Fibroblast of the aortic adventitia (primary cell): ENCODE measurements at places on chromosomes 1 and 21. TPM values are rescaled to one million over a fixed set of nuclear protein-coding genes. Genes with fewer than 3 reads are reported as not detected.

Gene CFAP107
- total RNA-seq, result not detected in 2 replicates

Gene OR2W3
- not detected in 2 replicates for total RNA-seq

Gene ESRRG
- total RNA-seq, result 0.18 TPM in 1 of 2 replicates, not detected in the other

Gene YTHDF2
- 36.9 and 64.2 TPM in 2 replicates for total RNA-seq

Gene G0S2
- 23.0 and 146 TPM in 2 replicates for total RNA-seq

Gene EVA1B
- 167 and 366 TPM in 2 replicates for total RNA-seq

Gene FCRL6
- not detected in 2 replicates for total RNA-seq

Gene ERICH3
- total RNA-seq, result not detected in 2 replicates

Gene FAM43B
- 0.90 TPM in 1 of 2 replicates, not detected in the other for total RNA-seq

DNA sequence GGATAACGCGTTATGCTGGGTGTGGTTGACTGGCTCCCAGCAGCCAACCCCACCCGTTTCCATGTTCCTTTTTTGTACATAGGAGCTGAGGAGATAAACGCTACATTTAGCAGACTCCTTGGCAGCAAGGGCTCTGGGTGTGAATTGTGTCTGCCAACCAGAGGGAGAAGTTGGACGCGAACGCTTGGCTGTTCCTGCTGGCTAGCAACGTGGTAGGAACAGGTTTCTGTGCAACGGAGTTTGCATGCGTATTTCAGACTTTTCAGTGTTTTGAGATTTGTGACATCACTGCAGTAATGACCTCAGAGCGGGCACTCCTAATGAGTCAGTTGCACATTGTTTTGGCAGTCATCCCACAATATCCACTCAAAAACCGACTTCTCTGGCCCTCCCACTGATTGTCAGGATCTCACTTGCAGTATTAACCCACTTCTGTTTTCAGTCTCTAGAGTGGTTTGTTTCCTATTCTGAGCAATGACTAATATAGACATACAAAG is 98.7 kb upstream of the RGS1 start:
- DNase-seq, result peak; percentile 97

DNA sequence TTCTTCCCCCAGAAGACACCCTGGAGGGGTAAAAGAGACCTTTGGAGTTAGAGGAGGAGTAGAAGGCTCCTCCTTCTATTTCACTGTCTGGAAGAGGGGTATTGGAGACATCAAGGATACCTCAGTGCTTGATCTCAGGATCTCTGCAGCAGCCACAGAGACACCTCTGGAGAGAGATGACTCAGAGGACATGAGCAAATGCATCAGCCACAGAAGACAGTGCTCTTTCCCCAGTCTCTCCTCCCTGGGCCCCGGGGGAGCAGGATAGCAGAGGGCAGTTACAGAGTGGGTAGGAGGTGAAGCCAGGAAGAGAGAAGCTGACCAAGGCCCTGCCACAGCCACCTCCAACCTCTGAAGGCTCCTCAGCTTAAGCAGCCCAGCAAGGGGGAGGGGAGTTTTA is 15.3 kb upstream of the TEDDM1 start:
- no peak for DNase-seq

DNA sequence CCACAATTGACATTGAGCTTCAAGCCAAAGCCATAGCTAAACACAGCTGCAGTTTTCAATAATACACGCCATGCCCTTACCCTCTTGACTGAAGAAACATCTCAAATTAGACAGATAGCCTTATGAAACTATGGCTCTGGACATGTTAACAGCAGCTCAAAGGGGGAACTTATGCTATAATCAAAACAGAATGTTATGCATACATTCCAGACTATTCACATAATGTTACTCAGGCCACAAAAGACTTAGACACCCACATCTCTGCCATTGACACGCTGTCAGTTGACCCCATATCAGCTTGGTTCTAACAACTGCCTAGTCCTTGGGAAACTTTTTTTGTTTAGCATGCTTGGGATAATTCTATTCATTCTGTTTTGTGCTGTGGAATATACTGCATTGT is 2.3 kb upstream of the NENF start:
- DNase-seq, result no peak

DNA sequence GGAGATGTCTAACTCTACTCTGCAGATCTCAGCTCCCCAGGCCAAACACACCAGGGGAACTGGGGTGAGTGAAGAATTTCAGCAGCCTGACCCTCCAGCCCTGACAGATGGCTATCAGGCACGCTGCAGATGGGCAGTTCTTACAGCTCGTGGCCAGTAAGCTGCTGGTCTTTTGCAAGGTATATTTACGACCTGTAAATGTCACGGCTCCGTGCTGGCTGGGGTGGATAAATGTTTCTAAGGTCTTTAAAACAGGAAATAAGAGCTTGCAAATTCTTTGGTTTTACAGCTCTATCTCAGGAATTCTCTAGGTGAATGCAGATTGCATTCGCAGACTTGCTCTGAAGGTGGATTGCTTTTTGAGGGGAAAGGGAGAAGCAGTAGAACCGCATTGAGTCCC is 10.1 kb downstream of the DOP1B start:
- no peak for DNase-seq

- DNase-seq, result peak; percentile 22
Observed at GRCh38 chr1:154962156-154962749, 671 bp upstream of the PYGO2 start.

DNA sequence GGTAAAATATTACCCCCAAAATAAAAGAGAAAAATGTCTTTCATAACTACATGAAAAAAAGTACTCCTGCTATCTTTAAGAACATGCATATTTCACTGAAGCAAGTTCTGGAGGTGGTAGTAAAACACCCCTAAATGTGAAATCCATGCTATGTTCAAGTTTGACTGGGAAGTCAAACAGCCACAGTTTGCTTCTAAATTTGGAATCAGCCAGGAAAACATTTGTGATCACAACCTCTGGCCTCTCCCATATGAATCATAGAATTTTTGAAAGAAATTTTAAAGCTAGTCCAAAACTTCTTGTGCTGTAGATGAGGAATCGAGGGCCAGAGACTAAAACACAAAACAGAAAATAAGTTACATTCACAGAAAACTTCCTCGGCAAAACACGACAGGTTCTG is 6.6 kb downstream of the SORT1 start:
- peak; percentile 61 for DNase-seq

DNA sequence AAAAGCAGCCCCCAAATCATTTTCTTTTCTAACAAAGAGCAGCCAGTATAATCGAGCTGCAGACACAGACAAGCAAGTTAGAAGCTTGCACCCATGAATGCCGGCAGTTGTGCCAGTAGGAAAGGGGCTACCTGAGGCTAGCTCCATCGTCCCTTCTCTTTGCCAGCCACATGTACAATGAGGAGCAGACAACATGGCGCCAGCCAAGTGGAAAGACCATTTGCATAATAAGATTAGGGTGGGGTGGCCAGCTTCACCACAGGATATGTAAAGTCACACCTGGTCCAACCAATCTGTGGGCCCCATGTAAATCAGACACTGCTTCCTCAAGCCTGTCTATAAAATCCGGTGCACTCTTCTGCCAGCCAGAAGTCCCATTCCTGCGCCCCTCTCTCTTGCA is 103.7 kb downstream of the CCDC185 start:
- DNase-seq, result no peak

DNA sequence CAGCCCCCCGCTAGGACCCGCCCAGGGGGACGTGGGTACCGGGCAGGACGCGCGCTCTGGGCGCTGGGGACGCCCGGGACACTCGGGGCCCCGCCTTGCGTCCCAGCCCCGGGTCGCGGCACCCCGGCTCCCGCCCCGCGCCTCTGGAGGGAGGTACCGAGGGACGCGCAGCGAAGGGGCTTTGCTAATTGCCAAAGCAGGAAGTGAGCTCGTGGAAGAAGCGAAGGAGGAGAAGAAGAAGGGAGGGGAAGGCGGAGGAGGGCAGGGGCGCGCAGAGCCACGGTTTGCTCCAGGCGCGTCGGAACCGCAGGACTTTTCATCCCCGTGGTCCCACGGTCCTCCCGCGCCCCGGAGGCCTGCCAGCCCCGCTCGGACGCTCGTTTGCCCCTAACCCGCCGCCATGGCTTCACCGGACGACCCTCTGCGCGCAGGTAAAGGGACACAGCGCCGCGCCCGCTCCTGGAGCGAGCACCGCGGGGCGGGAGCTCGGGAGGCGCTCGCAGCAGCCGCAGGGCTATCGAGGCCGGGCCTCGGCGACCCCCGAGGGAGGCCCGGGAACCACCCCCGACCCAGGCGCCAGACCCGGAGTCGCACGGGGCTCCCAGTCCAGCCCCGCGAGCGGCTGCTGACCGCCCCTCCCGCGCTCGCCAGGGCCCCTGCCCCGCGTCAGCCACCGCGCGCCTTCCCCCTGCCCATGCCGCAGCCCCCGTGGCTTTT is 1.3 kb downstream of the EDARADD start:
- no peak for DNase-seq

DNA sequence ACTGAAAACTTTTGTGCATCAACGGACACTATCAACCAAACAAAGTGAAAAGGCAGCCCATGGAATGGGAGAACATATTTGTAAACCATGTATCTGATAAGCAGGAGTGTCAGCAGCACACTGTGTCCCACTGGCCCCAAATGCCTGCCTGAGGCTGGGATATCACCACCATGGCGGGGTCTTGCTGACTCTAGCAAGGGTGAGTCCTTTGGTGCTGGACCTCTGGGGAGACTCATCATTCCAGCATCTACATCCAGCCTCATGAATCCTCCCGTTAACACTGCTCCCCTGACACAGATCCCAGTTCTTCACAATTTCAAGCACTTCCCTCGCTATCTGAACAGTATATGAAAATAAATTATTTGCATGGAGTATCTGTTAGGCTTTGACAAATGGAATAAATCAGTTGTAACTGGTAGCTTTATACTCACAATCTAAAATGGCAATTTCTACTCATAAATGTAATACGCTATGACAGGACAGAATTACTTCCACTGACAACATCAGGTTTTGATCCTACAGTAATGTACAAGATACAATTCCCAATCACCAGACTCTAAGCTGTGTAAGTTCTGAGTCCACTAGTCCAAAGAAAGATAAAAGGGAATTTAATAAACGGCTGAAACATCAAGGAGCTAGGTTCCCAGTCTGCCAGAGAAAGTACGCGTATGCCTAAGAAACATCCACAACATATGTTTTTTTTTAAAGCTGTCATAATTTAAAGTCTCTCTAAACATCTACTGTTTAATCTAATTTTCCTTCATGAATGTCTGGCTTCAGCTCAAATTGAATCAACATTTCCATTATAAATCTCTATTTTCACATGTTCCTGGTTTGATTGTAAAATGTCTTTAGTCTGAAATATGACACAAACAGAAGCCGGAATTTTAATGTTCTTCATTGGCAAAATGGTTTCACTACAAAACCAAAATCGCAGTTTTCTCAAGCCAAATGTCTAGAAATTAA is 95.1 kb downstream of the SIPA1L2 start:
- DNase-seq, result no peak

- no peak for DNase-seq
Observed at GRCh38 chr1:165678509-165678908, 19.9 kb downstream of the ALDH9A1 start.

GRCh38 chr21:46178961-46179360 is 5.3 kb downstream of the SPATC1L start:
- no peak for DNase-seq

DNA sequence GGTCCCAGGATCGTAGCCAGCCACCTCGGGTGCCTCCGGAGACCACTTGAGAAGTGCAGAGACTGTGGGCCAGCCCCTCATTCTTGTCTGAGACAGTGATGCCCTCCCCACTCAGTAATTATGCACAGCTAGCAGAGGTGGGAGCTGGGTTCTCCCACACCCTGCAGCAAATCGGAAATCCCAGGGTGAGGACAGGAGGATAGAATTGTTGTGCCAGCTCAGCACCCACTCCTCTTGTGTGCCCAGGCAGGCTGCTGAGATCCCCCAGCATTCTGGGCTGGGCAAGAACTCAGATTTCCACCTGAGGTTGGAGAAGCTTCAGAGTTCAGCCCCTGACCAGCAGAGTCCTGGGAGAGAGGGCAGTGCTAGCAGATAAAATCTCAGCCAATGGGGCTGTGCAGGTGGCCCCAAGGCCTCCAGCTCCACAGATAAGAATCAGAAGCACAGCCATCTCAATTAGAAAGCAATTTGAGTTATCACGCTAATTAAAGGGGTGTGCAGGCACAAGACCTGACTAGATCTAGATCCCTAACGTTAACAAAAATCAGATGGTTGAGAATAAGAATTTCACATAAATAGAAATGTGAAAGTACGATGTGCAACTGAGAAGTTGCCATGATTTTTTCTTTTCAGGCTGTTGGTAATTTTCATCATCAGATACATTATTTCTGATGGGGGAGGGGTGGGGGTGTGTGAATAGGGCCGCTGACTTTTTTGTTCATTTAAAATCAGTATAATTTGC is 45.5 kb upstream of the IRF2BP2 start:
- DNase-seq, result no peak

GRCh38 chr1:194535369-194535768 is 1349.0 kb upstream of the B3GALT2 start:
- DNase-seq, result no peak

- peak; percentile 19 for DNase-seq
Observed at GRCh38 chr1:47705517-47706130, 267.8 kb downstream of the FOXD2 start.

- peak; percentile 62 for DNase-seq
Observed at GRCh38 chr1:162835157-162835899, 25.6 kb downstream of the CCDC190 start.

- DNase-seq, result no peak
Observed at GRCh38 chr1:38657207-38657840, 202.2 kb downstream of the RRAGC start.

DNA sequence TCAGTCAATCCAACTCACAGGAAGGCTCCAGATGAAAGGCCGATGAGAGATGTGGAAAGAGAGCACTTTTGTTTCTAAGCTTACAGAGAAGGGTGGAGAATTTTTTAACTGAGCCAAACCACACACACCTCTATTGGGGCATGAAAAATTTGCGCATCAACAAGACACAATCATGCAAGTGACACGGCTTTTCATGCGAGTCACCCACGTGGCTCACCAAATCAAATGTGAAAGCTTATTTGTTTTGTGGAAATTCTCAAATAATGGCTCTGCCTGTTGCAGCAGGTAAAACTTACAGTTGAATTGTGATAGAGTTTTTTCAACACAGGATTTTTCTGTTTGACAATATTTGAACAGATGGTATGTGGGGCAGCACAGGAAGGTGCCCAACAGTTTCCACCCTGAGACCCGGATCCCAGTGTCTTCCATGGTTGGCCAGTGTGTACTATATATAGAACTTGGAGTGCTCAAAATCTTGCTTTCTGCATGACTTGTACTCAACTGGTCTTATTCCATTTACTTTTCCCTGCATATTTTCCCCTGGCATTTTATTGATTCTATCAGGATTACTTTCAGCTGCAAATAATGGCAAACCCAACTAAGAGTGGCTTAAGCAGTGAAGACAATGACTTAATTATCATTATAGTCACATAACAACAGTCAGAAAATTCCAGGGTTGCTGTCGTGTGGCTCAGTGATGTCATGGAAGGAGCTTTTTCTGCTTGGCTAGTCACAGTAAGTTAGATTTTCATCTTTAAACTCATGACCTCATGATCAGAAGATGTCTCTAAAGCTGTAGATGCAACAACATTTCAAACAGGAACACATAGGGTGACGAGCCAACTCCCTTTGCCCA is 90.6 kb upstream of the SIM2 start:
- no peak for DNase-seq

GRCh38 chr1:224499204-224499603 is 64.6 kb upstream of the WDR26 start:
- DNase-seq, result no peak

DNA sequence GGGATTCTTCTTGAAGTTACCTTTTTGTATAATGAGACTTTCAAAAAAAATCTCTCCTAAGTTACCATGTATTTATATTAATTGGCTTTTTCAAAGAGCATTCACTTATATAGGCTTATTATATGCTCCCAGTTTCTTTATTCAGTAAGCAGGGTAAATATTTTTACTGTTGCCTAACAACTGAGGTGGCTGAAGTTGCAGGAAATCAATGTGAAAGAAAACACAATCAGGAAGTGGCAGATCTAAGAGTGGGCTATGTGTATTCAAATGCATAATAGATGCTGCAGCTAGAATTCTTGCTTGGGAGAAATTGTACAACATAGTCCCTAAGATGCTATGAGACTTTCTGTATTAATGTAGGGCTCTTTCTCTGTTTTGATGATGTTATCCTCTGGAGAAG is 606.9 kb downstream of the NUF2 start:
- DNase-seq, result no peak
